ENCODE measurements at places on chromosomes 6 and 20. TPM values are rescaled to one million over a fixed set of nuclear protein-coding genes. Genes with fewer than 3 reads are reported as not detected.

- H3K36me3 ChIP-seq: no peaks in the 10 kb centered on the region
- H3K27ac ChIP-seq: no peak overlapping the region
- no peak for DNase-seq
- H3K27me3 ChIP-seq: no peaks in the 10 kb centered on the region
- no peak overlapping the region for H3K4me3 ChIP-seq
Measured at GRCh38 chr6:156870924-156871539, 93.9 kb downstream of the ARID1B start.

GRCh38 chr20:63587776-63588591 lies 13.9 kb upstream of the HELZ2 start:
- H3K27ac ChIP-seq: no peak overlapping the region
- H3K4me1 ChIP-seq: no peaks in the 10 kb centered on the region
- DNase-seq: no peak
- H3K27me3 ChIP-seq: no peaks in the 10 kb centered on the region
- H3K36me3 ChIP-seq: peaks cover 14% of the 10 kb centered on the region

DNA sequence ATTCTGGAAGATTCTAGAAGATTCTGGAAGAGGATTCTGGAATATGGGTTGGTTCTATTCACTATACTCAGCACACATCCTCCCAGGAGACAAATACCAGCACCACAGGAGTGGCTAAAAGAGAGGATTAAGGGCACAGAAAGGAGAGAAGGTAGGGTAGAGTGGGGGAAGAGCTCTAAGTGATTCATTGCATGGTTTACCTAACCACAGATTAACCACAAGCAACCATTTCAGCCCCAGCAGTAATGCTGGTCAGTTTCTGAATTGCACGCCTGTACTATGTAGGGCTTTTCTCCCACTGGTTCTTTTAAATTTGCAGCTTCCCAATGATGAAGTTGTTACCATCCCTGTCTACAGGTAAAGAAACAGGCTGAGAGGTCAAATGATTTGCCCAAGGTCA lies 192.7 kb upstream of the PMEPA1 start:
- no peaks in the 10 kb centered on the region for H3K27me3 ChIP-seq
- DNase-seq: peak; percentile 88
- H3K27ac ChIP-seq: no peak overlapping the region

DNA sequence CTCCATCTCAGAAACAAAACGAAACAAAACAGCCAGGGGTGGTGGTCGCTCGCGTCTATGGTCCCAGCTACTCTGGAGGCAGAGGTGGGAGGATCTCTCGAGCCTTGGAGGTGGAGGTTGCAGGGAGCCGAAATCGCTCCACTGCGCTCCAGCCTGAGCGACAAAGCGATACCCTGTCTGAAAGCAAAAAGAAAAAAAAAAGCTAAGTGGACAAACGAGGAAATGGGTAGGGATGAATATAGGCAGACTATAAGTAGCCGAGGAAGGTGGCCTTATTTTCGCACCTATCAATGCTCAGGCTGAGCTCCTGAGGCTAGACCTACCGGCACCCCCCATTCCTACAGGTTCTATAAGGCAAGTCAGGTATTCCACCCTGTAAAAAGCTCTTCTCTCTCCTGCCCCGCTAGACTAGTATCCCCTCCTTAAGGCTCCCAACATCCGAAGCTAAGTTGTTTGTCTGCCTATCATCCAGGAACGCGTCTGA lies 650 bp upstream of the CASP8AP2 start:
- H3K36me3 ChIP-seq: peaks cover 4% of the 10 kb centered on the region
- DNase-seq: no peak

DNA sequence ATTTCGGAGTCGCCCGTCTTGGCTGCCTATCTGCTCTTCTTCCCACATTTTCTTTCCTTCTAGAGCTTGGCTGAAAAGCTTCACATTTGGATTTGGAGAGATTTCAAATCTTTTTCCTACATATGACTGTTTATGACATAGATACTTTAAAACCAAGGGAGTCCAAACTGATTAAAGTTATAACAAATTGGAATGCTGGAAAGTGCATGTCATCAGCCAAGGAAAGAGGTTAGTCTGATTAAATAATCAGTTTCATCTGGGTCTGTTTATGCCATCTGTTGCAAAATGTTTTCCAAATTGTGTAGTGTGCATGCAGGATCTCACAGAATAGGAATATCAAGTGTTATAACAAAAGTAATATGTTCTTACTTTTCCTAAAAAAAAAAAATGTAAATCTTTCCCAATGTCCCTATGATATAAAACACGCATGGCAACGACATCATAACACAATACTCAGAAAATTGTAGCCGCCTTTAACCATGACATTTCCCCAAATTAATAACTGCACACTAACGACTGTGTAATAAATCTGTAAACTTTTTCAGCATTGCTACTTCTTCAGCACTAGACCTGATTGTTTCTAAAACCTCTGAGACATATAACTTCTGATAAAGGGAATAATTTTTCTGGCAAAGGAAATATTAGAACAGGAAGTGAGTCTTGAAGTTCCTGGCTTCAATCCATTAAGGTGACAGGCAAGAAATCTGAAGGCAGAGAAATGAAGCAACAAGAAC lies 230.2 kb upstream of the FOXQ1 start:
- peak overlapping the region; percentile 62 for H3K27ac ChIP-seq
- H3K4me1 ChIP-seq: peaks cover 10% of the 10 kb centered on the region
- no peaks in the 10 kb centered on the region for H3K36me3 ChIP-seq
- no peak overlapping the region for H3K4me3 ChIP-seq

DNA sequence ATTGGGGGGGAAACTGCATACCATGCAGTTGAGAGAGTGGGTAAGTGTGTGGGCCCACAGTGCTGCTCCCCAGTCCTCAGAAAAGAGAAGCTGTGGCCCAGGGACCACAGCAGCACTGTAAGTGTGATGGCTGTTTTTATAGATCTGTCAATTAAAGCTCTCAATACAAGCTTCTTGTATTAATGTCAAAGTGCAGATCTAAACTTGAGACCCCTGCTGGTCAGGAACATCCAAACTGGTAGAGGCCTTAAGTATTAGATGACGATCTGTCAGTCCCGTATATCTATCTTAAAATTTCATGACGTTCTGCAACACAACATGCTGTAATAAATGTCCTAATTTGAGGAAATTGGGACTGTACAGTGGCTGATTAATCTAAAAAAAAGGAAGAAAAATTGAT lies 74.8 kb downstream of the TULP4 start:
- H3K27ac ChIP-seq: no peak overlapping the region
- H3K27me3 ChIP-seq: no peaks in the 10 kb centered on the region
- H3K4me1 ChIP-seq: no peaks in the 10 kb centered on the region

DNA sequence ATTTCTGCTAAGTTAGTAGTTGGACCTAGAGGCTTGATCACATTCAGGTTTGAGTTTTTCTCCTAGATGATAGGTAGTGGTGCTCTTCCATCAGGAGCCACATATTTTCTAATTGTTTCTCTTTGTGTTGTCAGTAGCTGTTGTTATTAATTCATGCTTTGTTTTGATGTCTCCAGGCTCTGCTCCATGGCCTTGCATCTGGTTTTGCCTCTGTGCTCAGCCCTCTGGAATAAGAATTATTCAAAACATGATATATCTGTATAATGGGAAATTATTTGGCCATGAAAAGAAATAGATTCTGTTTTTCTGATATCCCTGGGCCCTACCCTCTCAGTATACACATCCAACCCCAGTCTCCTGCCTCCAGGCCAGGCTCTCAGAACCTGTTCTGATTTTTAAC lies 184.8 kb downstream of the CDC5L start:
- H3K4me1 ChIP-seq: no peaks in the 10 kb centered on the region
- no peak overlapping the region for H3K4me3 ChIP-seq
- H3K36me3 ChIP-seq: no peaks in the 10 kb centered on the region
- DNase-seq: no peak

DNA sequence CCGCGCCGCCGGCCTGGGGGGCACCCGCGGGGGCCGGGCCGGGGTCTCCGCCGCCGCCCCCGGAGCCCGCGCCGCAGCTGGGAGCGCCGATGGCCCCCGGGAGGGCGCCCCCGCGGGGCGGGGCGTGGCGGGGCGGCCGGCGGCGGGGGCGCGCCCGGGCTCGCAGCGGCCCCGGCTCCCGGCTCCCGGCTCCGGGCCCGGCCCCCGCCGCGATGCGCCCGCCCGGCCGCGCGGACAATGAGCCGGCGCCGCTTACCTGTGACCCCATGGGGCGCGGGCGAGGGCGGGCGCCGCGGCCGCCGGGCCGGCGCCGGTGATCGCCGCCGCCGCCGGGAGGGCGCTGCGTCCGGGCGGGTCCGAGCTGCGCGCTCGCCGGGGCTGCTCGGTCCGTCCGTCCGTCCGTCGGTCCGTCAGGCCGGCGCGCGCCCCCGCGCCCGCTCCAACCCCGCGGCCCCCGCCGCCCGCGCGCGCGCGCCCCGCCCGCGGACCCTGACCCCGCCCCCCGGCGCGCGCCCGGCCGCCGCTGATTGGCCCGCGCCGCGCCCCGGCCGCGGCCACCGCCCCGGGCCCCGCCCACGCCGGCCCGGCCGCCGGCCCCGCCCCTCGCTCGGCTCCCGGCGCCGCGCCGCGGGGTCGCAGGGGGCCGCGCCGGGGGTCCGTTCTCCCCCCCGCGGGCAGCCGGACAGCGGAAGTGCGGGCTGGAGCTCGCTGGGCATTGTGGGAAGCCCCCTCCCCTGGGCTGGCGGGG lies at the start of gene ZBTB46:
Gene ZBTB46, minus strand, starts transcription at position 424 of the 748 bp plus-strand sequence. CDS start 40,507 bp downstream, outside the sequence.
- H3K4me1 ChIP-seq: peaks cover 12% of the 10 kb centered on the region
- DNase-seq: peak; percentile 42

- H3K4me1 ChIP-seq: peaks cover 5% of the 10 kb centered on the region
- no peak for DNase-seq
- H3K27me3 ChIP-seq: no peaks in the 10 kb centered on the region
- no peak overlapping the region for H3K27ac ChIP-seq
Measured at GRCh38 chr20:33830371-33830770, 19.2 kb downstream of the CHMP4B start.

DNA sequence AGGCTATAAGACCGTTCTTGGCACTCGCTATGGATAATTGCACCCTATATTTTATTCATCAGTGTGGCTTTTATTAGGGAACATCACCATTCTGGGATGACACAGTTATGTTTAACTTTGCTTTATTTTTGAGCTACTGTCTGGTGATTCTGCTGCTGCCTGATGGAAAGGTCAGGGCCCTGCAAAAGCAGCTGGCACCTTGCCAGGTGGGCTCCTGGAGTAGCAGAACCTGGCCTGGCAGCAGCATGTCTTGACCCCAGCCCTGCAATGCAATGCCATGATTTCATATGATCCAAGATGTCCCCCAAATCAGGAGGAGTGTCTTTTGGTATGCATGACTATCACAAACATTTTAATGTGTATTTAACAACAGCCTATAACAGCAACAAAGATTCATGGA lies 228.4 kb upstream of the RSPO3 start:
- H3K4me1 ChIP-seq: no peaks in the 10 kb centered on the region
- no peaks in the 10 kb centered on the region for H3K36me3 ChIP-seq
- DNase-seq: no peak
- no peak overlapping the region for H3K4me3 ChIP-seq

- H3K36me3 ChIP-seq: no peaks in the 10 kb centered on the region
- no peak overlapping the region for H3K4me3 ChIP-seq
- H3K27me3 ChIP-seq: no peaks in the 10 kb centered on the region
- H3K27ac ChIP-seq: no peak overlapping the region
Measured at GRCh38 chr20:21501184-21501583, 12.7 kb downstream of the NKX2-2 start.

GRCh38 chr6:142773859-142774648 lies 170.9 kb downstream of the HIVEP2 start:
- no peak overlapping the region for H3K4me3 ChIP-seq
- peaks cover 8% of the 10 kb centered on the region for H3K36me3 ChIP-seq
- no peaks in the 10 kb centered on the region for H3K27me3 ChIP-seq
- no peak for DNase-seq
- no peaks in the 10 kb centered on the region for H3K4me1 ChIP-seq
- H3K27ac ChIP-seq: no peak overlapping the region

DNA sequence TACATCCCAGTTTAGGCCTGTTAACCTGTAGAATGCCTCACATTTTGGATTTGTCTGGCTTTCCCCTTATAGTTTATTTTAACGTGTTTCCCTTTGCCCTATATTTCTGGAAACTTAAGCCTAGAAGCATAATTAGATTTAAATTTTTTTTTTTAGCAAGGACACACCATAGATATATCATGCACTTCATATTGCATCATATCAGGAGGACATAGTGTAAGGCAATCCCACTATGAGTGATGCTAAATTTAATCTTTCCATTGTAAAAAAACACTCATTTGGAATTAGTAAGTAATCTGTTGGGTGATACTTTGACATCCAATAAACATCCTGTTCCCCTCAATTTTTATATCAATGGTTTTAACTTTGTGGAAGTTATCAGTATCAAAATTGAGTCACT lies 10.3 kb upstream of the FAXC start:
- no peak overlapping the region for H3K27ac ChIP-seq
- H3K4me1 ChIP-seq: no peaks in the 10 kb centered on the region
- H3K36me3 ChIP-seq: no peaks in the 10 kb centered on the region
- H3K4me3 ChIP-seq: no peak overlapping the region

DNA sequence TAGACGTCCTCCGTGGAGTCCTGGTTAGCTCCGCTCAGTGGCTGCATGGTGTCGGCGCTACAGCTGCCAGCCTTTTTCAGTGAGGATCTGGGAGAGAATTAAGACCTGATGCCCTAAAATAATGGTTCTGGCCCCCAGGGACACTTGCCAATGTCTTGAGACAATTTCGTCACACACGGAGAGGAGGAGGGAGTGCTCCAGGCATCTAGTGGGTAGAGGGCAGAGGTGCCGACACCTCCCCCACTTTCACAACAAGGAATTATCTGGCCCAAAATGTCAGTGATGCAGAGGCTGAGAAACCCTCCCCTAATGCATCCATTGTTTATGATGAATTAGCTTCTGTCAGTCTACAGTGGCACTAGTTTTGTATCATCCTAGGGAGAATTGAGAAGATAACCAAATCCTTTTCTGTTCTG lies 24.4 kb downstream of the TMEM181 start:
- no peak overlapping the region for H3K4me3 ChIP-seq
- H3K4me1 ChIP-seq: no peaks in the 10 kb centered on the region
- no peak overlapping the region for H3K27ac ChIP-seq
- no peak for DNase-seq

GRCh38 chr6:43295456-43295855 lies 2.6 kb upstream of the SLC22A7 start:
- H3K27ac ChIP-seq: no peak overlapping the region
- no peak overlapping the region for H3K4me3 ChIP-seq
- no peaks in the 10 kb centered on the region for H3K36me3 ChIP-seq

- H3K36me3 ChIP-seq: no peaks in the 10 kb centered on the region
- no peak overlapping the region for H3K27ac ChIP-seq
- H3K4me1 ChIP-seq: peaks cover 7% of the 10 kb centered on the region
- DNase-seq: peak; percentile 74
Measured at GRCh38 chr6:143325379-143326140, 124.9 kb downstream of the ADAT2 start.

The C6orf52 gene
- total RNA-seq: 0.26 TPM

The TGM2 gene
- 58.6 TPM for total RNA-seq

The COL21A1 gene
- total RNA-seq: 2.3 TPM

The SNAI1 gene
- total RNA-seq: 0.66 TPM

The PAK5 gene
- total RNA-seq: not detected

Data from fibroblast of lung (primary cell).